ENCODE measurements at places on chromosomes 12 and 14. TPM values are rescaled to one million over a fixed set of nuclear protein-coding genes. Genes with fewer than 3 reads are reported as not detected.

The RNFT2 gene
- total RNA-seq, result 4.9 TPM

The CSRP2 gene
- total RNA-seq, result 16.0 TPM

The HCAR3 gene
- total RNA-seq, result 2.5 TPM

DNA sequence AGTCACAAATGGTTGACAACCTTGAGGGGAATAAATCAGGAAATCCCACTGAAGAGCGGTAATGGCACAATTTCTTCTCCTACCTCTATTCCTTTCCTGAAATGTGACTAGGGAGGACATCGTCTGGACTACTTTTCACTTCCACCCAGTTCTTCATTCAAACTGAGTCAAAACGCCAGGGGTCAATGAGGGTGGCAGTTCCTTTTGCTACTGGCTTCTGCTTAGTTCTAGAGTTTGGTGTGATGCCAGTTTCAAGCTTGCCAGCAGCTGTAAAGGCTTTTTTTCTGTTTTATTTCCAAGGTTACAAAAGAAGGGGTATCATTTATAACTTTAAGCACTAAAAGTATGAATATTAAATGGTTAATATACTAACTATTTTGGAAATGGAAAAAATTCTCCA is 286.5 kb downstream of the SOX5 start:
- no peak for DNase-seq

- no peak for DNase-seq
These were observed 6.5 kb downstream of the TMEM253 start for GRCh38 chr14:21107283-21107800.

DNA sequence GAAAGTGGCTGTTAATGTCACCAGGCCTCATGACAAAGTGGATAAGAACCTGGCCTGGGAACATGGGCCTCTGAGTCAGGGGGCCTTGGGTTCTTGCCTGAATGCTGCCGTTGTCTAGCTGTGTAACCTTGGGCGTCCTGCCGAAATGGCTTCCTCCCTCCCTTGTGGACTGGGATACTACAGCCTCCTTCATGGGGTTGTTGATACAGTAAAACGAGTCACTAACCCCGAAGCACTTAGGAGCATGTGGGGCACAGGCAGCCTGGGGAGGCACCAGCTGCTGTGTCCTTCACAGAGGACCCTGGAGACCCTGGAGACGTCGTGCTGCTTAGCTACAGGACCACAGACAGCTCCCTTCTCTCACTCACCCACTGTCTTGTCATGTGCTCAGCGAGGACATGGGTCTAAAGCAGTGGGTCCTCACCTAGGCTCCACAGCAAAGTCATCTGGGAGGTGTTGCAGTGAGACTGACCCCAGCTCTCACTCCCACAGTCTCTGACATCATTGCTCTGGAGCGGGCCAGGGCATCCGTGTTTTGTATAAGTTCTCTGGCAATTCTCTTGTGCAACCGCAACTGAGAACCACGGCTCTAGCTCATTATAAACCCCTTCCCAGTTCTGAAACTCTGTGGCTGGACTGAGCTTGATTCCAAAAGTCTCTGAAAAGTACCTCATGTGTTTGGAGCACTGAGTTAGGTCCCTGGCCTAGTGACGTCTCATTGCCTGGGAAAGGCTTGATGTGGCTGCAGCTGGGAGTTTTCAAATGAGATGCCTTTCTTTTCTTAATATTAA is 42.1 kb downstream of the SERPINA3 start:
- DNase-seq, result no peak

DNA sequence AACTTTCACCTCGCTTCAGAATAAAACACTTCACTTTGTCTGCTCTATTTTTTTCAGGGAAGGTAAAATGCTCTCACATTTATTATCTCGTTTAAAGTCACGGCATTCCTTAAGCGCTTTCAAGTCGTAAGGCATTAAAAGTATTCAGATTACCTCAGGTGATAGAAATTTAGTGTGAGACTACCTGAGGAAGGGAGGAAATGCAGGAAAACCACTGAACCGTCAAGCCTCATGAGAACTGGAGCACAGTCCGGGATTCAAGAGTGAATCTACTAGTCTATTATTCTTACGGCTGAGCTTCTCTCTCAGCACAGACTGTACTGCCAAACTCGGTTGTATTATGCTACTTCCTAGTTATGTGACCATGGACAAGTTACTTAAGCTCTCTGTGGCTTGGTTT is 8.3 kb upstream of the PPFIBP1 start:
- DNase-seq, result peak; percentile 60
